ENCODE measurements at places on chromosomes 3 and 15.

GRCh38 chr3:138356730-138357405 is 8.5 kb downstream of the MRAS start:
- peaks cover 20% of the 10 kb centered on the region for H3K4me1 ChIP-seq
- H3K36me3 ChIP-seq = peaks cover 10% of the 10 kb centered on the region
- H3K4me3 ChIP-seq = no peak overlapping the region
- H3K27me3 ChIP-seq = no peaks in the 10 kb centered on the region
- no peak for DNase-seq

- H3K4me3 ChIP-seq = no peak overlapping the region
- H3K27ac ChIP-seq = no peak overlapping the region
- H3K4me1 ChIP-seq = no peaks in the 10 kb centered on the region
- no peak for DNase-seq
- no peaks in the 10 kb centered on the region for H3K36me3 ChIP-seq
- no peaks in the 10 kb centered on the region for H3K27me3 ChIP-seq
These were observed 302.5 kb upstream of the PROK2 start for GRCh38 chr3:72087420-72087819.

DNA sequence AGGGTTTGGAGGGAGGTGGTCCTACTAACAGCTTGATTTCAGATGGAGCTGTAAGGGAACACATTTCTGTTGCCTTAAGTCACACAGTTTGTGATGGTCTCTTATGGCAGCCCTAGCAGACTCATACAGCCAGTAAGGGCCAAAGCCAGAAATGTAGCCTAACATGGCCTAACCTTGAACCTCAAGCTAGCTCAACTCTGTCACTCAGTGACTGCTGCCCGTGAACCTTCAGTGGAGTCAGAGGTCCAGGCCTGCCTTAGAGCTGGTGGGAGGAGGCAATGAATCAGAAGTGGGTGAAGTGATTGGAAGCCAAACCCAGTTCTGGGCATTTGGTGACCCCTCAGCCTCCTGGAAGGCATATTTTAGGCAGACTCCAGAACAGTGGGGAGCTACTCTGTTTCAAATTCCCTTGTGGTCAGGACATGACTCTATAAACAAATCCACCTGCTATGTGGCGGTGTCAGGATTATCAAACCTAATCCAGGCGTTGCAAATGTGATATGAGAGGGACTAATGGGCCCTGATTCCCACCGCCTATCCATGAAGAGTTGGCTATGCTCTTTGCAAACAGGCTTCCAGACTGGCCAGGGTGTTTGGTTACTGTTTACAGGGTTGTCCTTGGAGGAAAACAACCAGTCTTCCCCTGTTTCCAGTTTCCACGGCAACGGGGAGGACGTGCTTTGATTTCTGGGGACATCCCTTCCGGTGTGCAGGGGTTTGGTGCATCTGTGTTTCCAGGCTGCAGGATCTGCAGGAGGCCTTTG is 105.9 kb upstream of the AGBL1 start:
- no peak overlapping the region for H3K27ac ChIP-seq
- H3K4me3 ChIP-seq = no peak overlapping the region
- no peaks in the 10 kb centered on the region for H3K27me3 ChIP-seq
- no peaks in the 10 kb centered on the region for H3K36me3 ChIP-seq
- DNase-seq = no peak

DNA sequence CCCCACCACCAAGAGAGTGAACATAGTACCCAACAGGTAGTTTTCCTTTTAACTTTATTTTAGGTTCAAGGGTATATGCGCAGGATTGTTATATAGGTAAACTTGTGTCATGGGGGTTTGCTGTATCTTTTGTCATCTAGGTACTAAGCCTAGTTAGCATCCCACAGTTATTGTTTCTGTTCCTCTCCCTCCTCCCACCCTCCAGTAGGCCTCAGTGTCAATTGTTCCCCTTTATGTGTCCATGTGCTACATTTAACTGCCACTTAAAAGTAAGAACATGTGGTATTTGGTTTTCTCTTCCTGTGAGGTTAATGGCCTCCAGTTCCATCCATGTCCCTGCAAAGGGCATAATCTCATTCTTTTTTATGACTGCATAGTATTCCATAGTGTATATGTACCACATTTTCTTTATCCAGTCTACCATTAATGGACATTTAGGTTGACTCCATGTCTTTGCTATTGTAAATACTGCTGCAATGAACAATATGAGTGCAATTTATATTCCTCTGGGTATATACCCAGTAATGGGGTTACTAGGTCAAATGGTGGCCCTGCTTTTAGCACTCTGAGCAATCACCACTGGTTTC is 66.2 kb downstream of the ST3GAL6 start:
- H3K36me3 ChIP-seq = no peaks in the 10 kb centered on the region
- H3K27me3 ChIP-seq = no peaks in the 10 kb centered on the region
- no peak for DNase-seq
- H3K27ac ChIP-seq = no peak overlapping the region

- H3K27ac ChIP-seq = no peak overlapping the region
- no peaks in the 10 kb centered on the region for H3K4me1 ChIP-seq
- no peak for DNase-seq
- no peak overlapping the region for H3K4me3 ChIP-seq
- H3K27me3 ChIP-seq = no peaks in the 10 kb centered on the region
- H3K36me3 ChIP-seq = no peaks in the 10 kb centered on the region
These were observed 1.2 kb upstream of the SHISA5 start for GRCh38 chr3:48505146-48505545.

DNA sequence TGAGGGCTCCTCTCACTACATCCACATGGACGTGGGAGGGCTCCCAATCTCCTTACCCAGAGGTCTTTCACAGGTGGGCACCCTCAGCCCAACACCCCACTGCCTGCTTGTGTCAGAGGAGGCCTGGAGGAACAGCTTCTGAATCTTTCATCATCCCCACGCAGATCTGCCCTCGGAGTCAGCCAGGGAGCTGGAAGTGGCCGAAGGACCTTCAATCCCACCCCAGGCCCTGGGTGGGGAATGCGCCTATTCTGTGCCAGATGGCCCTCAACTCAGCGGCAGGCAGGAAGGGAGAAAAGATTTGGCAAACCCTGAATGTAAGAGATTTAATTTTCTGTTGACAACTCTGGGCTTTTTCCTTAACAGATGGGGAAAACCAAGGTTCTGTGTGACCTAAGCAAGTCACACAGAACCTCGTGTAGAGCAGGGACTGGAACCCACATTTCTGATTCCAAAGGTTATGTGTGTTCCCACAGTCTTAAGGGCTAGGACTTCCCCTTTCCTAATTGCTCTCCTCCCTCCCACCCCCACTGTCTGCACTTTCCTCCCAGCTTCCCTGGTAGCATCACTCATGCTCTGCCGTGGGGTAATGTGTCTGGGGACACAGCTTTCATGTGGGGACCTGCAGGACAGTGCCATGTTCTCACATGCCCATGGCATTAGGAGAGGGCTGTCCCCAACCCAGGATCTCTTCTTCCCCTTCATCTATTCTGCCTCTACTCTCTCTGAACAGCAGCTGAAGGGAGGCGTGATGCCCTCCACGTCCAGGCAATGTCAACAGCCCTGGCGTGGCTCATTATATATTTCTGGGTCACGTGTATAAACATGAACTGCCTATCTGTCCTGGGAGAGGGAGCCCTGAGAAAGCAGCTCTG is 98.1 kb downstream of the SEMA5B start:
- no peaks in the 10 kb centered on the region for H3K4me1 ChIP-seq
- no peak for DNase-seq
- H3K27ac ChIP-seq = no peak overlapping the region
- H3K4me3 ChIP-seq = no peak overlapping the region
- H3K27me3 ChIP-seq = peaks cover 7% of the 10 kb centered on the region
- H3K36me3 ChIP-seq = no peaks in the 10 kb centered on the region

GRCh38 chr15:65805019-65805745 is 13.1 kb upstream of the DENND4A start:
- no peaks in the 10 kb centered on the region for H3K27me3 ChIP-seq
- no peak overlapping the region for H3K27ac ChIP-seq
- no peak for DNase-seq
- H3K36me3 ChIP-seq = no peaks in the 10 kb centered on the region

- peaks cover 38% of the 10 kb centered on the region for H3K4me1 ChIP-seq
- H3K4me3 ChIP-seq = no peak overlapping the region
- peak; percentile 23 for DNase-seq
These were observed 43.4 kb upstream of the FILIP1L start for GRCh38 chr3:100157685-100158084.

DNA sequence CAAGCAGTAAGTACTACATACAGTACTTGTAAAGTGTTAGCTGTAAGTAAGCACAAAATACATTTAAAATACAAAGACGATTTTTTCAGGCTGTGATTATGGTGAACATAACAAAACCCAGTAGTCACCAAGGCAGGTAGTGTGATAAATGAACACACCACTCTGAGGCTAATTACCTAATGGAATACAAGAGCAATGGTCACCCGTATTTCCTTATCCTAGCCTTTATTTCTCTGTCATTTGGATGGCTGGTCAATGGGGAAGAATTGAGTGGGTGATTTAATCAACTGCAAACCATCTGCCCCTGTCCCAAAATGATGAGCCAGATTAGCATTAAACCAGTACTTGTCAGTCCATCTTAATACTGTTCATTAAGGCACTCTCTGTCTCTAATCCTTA is 89.2 kb upstream of the CGNL1 start:
- peaks cover 20% of the 10 kb centered on the region for H3K4me1 ChIP-seq
- DNase-seq = no peak
- H3K27ac ChIP-seq = peak overlapping the region; percentile 84
- H3K4me3 ChIP-seq = no peak overlapping the region
- H3K36me3 ChIP-seq = peaks cover 9% of the 10 kb centered on the region
- no peaks in the 10 kb centered on the region for H3K27me3 ChIP-seq

DNA sequence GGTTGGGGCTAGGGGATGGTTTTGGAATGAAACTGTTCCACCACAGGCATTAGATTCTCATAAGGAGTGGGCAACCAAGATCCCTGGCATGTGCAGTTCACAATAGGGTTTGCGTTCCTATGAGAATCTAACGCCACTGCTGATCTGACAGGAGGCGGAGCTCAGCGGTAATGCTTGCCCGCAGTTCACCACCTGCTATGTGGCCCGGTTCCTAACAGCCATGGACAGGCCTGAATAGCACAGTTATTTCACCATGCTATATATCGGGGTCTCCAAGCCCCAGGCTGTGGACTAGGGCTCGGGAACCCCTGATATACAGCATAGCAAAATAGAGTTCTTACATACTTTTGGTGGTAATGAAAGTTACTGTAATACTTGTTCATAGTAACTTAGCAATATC is 99.9 kb upstream of the THSD4 start:
- H3K4me3 ChIP-seq = no peak overlapping the region
- H3K27me3 ChIP-seq = no peaks in the 10 kb centered on the region
- H3K4me1 ChIP-seq = no peaks in the 10 kb centered on the region
- DNase-seq = no peak
- no peaks in the 10 kb centered on the region for H3K36me3 ChIP-seq

GRCh38 chr3:174907027-174907426 is 47.9 kb downstream of the NAALADL2 start:
- H3K4me1 ChIP-seq = no peaks in the 10 kb centered on the region
- no peak for DNase-seq
- no peak overlapping the region for H3K4me3 ChIP-seq
- no peaks in the 10 kb centered on the region for H3K27me3 ChIP-seq
- no peak overlapping the region for H3K27ac ChIP-seq
- no peaks in the 10 kb centered on the region for H3K36me3 ChIP-seq

GRCh38 chr15:87604857-87605446 is 651.6 kb downstream of the NTRK3 start:
- no peaks in the 10 kb centered on the region for H3K27me3 ChIP-seq
- H3K36me3 ChIP-seq = no peaks in the 10 kb centered on the region
- no peaks in the 10 kb centered on the region for H3K4me1 ChIP-seq
- no peak overlapping the region for H3K4me3 ChIP-seq

DNA sequence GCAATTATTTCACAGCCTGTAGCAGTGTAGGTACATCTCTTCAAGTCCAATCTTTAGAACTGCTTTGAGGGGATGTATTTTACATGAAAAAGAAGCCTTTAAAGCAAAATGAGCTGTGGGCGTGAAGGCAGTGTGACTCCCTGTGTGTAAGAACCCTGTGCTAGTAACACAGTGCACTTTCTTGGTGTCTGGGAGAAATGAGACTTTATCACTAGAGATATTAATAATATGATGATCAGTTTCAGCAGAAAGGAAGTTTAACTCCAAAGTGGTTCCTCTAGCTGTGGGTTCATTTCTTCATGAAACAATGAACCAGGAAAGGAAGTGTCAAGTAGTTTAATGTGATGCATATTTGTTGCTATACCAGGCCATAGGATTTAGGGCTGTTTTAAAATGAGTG is 41.5 kb downstream of the SLCO3A1 start:
- no peak overlapping the region for H3K27ac ChIP-seq
- DNase-seq = no peak
- H3K27me3 ChIP-seq = no peaks in the 10 kb centered on the region
- H3K4me3 ChIP-seq = no peak overlapping the region

- H3K36me3 ChIP-seq = no peaks in the 10 kb centered on the region
- no peak overlapping the region for H3K27ac ChIP-seq
- H3K4me1 ChIP-seq = no peaks in the 10 kb centered on the region
These were observed 54.8 kb upstream of the POMGNT2 start for GRCh38 chr3:43160664-43161063.

DNA sequence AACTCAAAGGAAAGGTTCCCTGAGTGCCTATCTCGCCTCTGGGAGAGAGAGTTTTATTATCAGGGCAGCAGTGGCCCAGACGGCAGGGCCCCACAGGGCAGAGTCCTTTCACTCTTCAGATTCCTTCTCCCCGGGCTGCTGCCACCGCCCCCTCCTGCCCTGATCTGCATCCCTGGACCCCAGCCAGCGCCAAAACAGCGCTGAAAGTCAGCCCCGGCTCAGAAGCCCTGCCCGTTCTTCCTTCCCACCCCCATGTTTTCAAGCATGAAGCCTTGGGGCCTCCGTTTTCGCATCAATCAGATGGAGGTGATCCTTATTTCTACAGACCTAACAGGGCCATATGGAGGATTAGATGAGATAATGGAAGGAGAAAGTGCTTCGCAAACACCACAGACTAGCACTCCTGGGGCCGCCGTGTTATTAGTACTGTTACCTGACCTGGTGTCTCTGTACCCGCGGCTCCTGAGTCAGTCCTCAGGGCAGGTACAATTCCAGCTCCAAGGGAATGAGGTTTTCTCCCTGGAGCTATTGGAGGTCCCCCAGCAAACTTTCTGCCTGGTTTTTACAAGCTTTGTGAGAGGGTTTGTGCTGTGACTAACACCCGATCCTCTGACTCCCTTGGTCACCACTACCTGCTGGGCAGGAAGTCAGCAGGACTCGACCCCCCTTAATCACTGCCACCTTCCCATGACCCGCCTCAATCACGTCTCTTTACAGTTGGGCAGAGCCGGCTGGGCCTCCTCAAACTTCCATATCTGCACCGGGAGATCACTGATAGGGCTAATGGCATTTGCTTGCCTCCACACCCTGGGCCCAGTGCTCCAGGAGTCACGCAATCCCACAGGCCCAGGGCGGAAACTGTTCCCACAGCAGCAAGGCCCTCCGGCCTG is 39.5 kb upstream of the TSEN2 start:
- peak overlapping the region; percentile 6 for H3K27ac ChIP-seq
- DNase-seq = peak; percentile 67
- peaks cover 16% of the 10 kb centered on the region for H3K4me1 ChIP-seq
- no peaks in the 10 kb centered on the region for H3K36me3 ChIP-seq
- no peak overlapping the region for H3K4me3 ChIP-seq
